ENCODE measurements at places on chromosomes 11 and 22. TPM values are rescaled to one million over a fixed set of nuclear protein-coding genes. Genes with fewer than 3 reads are reported as not detected.

- no peak for DNase-seq
Measured at GRCh38 chr11:110362971-110363509, 66.6 kb upstream of the RDX start.

- no peak for DNase-seq
Measured at GRCh38 chr11:11250470-11250869, 102.6 kb downstream of the CSNK2A3 start.

DNA sequence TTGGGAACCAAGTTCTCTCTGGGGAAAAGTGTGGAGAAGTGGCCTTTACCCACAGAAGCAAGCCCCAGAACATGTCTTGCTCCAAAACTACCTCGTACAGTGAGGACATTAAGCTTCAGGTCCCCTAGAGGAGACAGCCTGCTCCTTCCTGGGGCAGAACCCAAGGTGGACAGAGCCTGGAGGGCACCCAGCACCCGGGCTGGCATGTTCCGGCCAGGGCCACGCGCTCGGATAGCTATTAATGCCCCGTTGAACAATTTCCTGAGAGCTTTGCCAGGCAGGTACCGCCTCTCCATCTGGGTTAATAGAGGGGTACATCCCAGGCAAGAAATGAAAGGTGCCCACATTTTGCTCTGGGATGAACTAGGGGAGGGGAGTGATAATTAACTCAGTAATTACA lies 169.0 kb upstream of the GRK3 start:
- no peak for DNase-seq

DNA sequence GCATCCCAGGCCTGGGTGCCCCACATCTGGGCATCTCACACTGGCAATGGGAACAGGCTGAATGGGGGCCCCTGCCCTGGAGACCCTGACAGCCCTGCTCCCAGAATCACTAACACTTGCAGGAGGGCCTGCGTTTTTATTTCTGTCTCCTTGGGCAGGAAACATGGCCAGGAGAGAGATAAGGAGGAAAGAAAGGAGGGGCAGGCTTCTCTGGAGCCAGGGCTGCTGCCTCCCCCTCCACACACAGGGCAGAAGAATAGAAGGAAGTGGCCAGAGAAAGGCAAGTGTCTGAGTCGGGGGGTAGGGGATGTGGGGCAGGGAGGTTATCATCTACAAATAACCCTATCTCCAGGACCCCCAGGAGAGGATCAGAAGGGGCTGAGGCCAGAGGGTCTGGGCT lies 25.5 kb upstream of the TSPAN18 start:
- DNase-seq = no peak

GRCh38 chr11:69243496-69244200 lies 50.3 kb upstream of the MYEOV start:
- DNase-seq = no peak

GRCh38 chr11:79244241-79244772 lies 196.5 kb downstream of the TENM4 start:
- DNase-seq = no peak

GRCh38 chr22:44438056-44438455 lies 60.0 kb downstream of the RTL6 start:
- peak; percentile 38 for DNase-seq

GRCh38 chr11:27310707-27311106 lies 52.3 kb downstream of the CCDC34 start:
- DNase-seq = no peak

DNA sequence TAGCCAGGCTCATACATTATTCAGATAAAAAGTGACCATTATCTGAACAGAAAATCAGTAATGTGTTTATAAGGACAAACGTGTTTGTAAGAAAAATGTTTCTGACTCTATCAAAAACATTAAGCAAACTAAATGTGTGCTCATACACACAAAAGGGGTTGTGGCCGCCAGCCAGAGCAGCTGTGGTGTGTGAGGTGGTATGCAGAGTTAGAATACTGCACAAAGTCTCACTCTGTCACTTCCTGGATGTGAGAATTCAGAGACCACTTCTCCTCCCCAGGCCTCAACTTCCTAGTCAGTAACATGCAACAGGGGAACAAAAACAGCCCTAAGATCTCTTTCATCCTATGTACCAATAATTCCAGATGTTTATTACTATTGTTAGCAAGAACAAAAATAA lies 9.4 kb downstream of the OR5B21 start:
- no peak for DNase-seq

DNA sequence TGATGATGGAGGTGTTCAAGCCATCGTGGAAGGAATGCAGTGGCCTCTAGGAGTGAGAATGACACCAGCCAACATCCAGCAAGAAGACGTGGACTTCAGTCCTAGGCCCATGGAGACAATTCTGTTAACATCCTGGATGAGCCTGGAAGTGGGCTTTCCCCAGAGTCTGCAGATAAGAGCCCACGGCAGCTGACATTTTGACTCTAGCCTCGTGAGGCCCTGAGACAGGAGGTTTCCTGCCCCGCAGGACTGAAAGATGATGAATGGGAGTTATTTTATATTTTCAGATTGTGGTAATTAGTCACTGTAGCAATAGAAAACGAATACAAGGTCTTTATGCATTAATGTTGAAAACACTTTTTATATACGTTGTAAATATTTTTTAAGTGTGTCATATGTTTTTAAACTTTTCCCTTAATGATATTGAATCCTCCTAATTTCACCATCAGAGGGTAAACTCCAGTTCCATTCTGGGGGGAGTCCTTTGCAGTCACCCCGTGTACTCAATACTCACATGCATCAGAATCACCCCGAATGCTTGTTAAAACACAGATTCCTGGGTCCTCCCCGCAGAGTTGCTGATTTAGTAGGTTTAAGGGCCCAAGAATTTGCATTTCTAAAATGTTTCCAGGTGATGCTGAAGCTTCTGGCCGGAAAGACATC lies 570 bp upstream of the TPCN2 start:
- DNase-seq = no peak

DNA sequence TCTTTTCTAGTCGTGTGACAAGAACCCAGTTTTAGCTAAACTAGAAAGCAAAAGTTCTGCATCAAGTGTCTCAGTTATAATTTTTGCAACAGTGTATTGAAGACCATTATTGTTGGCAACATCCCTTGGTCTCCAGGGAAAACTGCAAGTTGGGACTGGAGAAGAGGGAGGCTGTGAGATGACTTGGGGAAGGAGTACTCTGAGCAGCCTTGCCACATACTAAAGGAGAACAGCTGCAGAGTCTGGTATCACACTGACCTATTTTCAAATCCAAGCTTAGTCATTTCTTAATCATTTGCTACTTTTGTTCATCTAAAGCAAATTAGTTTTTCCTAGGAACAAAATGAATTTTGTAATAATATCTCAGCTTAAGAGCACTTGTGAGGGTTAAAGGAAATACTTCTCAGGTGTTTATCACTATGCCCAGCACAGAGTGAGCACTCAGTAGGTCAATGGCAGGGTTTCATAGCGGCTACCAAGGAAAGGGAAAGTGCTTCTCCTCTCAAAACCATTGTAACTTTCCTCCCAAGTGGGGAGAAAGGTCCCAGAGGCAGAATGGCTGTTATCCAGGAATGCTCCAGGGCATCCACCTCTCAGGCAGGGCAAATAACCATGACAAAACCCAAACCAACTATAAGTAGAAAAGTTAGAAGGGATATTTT lies 247.1 kb downstream of the C11orf87 start:
- DNase-seq = no peak

GRCh38 chr22:20106849-20107237 lies 9.1 kb upstream of the RANBP1 start:
- no peak for DNase-seq

- no peak for DNase-seq
Measured at GRCh38 chr11:112831969-112832766, 129.1 kb upstream of the NCAM1 start.

- no peak for DNase-seq
Measured at GRCh38 chr11:93249459-93250220, 51.8 kb upstream of the SLC36A4 start.

DNA sequence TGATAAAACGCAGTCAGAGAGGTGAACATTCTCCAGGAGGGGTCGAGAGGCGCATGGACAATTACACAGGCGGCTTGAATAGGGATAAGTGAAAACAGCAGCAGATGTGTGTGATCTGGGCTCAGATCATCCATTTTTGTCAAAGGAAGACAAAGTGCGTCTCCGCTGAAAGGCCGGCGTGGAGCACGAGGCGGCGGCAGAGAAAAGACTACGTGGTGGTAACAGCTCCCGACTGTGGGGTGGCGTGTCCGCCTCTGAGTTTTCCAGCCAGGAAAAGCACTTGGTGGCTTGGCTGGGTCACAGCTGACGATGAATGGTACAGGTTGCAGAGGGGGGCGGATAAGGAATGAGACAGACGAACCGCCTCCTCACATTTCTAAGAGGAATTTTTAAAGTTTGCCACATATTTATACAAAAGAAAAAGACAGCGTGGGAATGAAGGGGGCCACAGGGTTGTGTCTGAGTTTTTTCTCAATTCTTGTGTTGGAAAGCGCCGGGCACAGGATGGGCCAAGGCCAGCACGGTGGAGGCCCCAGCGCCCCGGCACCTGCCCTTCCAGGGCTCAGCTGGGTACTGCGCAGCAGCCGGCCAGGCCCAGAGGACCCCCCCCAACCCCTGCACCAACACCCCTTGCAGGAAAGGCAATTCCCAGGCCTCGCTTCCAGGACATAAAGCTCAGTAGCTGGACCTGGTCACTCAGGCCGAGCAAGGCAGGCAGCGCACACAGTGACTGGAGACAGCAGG lies 80.4 kb downstream of the TRMU start:
- no peak for DNase-seq

Gene OR52E6
- total RNA-seq = not detected

Gene GNAZ
- 22.8 TPM for total RNA-seq

Gene LINC01488
- total RNA-seq = not detected

Gene WNT7B
- not detected for total RNA-seq

Gene ALDH3B2
- not detected for total RNA-seq

Gene TESMIN
- total RNA-seq = 1.5 TPM

Gene RAG1
- total RNA-seq = 0.67 TPM

Gene TUB
- 12.9 TPM for total RNA-seq

Gene IFITM1
- total RNA-seq = 344 TPM

All from sciatic nerve (tissue), 2 donors.